ENCODE measurements at places on chromosomes 12 and 14.

- DNase-seq = no peak
These were observed 31.3 kb upstream of the PPM1A start for GRCh38 chr14:60217713-60218112.

DNA sequence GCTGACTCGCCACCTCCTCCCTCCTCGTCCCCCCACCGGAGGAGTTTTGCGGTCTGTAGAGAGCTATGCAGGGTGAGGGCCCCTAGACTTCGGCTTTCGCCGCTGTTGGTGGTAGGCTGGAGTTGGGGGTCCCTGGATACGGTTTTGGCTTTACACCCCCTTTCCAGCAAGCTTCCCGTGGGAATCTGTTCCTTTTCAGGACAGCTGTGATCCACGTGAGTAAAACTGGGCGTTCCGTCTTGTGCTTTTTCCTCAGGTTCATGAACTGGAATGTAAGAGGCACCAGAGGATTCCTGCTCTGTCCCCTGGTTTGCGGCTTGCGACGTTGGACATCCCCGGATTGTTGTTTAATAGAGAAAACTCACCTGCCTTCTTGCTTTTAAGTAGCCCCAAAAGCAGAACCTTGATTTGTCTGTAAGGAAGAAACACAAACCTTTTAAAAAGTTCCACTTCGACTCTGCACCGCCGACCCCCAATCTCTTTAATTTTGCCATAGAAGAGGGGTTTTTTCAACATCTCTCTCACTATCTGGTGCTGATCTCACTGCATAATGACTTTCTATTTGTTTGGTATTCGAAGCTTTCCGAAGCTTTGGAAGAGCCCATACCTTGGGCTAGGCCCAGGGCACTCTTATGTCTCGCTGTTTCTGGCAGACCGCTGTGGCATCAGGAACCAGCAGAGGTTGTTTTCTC lies 490 bp downstream of the PRORP start:
- no peak for DNase-seq

- no peak for DNase-seq
These were observed 151.2 kb upstream of the KRR1 start for GRCh38 chr12:75662511-75663159.

DNA sequence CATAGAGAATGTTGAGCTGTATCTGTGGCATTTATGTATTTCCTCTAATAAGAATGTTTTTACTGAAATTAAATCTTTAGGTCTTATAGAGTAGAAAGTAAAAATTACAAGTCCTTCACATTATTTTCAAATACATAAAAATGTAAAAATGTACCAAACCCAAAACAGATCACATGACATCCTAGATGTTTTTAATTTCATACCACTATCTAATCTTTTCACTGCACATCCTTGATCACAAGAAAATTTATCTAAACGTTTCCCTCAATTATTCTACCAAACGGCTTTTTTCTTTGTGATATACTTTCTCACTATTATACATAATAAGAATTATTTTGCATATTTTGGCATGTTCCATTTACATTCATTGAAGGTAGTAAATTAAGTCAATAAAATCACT lies 18.3 kb downstream of the SGPP1 start:
- DNase-seq = no peak

All from KBM-7 (cell line).